ENCODE measurements at places on chromosomes 4 and X. TPM values are rescaled to one million over a fixed set of nuclear protein-coding genes. Genes with fewer than 3 reads are reported as not detected.

The UGT2B17 gene
- not detected for total RNA-seq

The CSAG1 gene
- 0.46 TPM for total RNA-seq

The PAK3 gene
- not detected for total RNA-seq

The C4orf36 gene
- total RNA-seq = 1.4 TPM

The SUPT20HL2 gene
- total RNA-seq = not detected

The UGT2A1 gene
- total RNA-seq = not detected

The NRK gene
- not detected for total RNA-seq

The UBL4A gene
- total RNA-seq = 69.6 TPM
